ENCODE measurements at places on chromosomes 5 and 9. TPM values are rescaled to one million over a fixed set of nuclear protein-coding genes. Genes with fewer than 3 reads are reported as not detected.
A peak's percentile ranks its signal among the peaks of the same experiment; 100 is the strongest.

CTNND2 gene
- 0.35 TPM for total RNA-seq

KIF3A gene
- total RNA-seq: 5.1 TPM

GRCh38 chr5:88740604-88741185, 142.3 kb downstream of the MEF2C start:
- no peak overlapping the region for H3K27ac ChIP-seq
- no peak overlapping the region for H3K4me3 ChIP-seq
- H3K4me1 ChIP-seq: no peaks in the 10 kb centered on the region
- DNase-seq: no peak
- H3K36me3 ChIP-seq: peaks cover 17% of the 10 kb centered on the region
- H3K27me3 ChIP-seq: no peaks in the 10 kb centered on the region

CORO2A gene
- 21.3 TPM for total RNA-seq

DNA sequence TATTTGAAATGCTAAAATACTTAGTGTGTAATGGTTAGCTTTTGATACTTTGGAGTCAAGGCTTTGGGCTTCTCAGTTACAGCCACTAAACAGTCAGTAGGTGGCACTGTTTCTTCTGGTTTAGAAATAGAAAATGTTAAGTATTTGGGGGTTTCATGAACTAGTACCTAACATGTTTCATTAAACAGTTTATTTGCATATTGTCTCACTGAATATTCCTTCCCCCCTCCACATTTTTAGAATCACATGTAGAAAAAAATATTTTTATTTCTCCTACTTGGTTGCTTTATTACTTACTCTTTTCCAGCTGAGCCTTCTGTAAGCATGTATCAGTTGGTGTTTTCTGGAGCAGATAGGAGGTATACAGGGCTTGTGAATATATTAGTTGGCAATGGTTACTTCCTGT, 48.0 kb downstream of the IPO11 start:
- H3K36me3 ChIP-seq: peaks cover 42% of the 10 kb centered on the region
- H3K4me3 ChIP-seq: no peak overlapping the region
- no peaks in the 10 kb centered on the region for H3K27me3 ChIP-seq
- no peak overlapping the region for H3K27ac ChIP-seq
- H3K4me1 ChIP-seq: no peaks in the 10 kb centered on the region
- peak; percentile 27 for DNase-seq

ADCY2 gene
- 0.18 TPM for total RNA-seq

- H3K4me3 ChIP-seq: no peak overlapping the region
- no peaks in the 10 kb centered on the region for H3K27me3 ChIP-seq
- no peaks in the 10 kb centered on the region for H3K36me3 ChIP-seq
- DNase-seq: no peak
- no peaks in the 10 kb centered on the region for H3K4me1 ChIP-seq
Measured at GRCh38 chr9:37549527-37549926, 26.7 kb downstream of the FBXO10 start.

- no peaks in the 10 kb centered on the region for H3K27me3 ChIP-seq
- no peak overlapping the region for H3K4me3 ChIP-seq
- no peaks in the 10 kb centered on the region for H3K4me1 ChIP-seq
- H3K36me3 ChIP-seq: no peaks in the 10 kb centered on the region
- no peak overlapping the region for H3K27ac ChIP-seq
Measured at GRCh38 chr5:137192293-137192743, 306.8 kb downstream of the SPOCK1 start.

DNA sequence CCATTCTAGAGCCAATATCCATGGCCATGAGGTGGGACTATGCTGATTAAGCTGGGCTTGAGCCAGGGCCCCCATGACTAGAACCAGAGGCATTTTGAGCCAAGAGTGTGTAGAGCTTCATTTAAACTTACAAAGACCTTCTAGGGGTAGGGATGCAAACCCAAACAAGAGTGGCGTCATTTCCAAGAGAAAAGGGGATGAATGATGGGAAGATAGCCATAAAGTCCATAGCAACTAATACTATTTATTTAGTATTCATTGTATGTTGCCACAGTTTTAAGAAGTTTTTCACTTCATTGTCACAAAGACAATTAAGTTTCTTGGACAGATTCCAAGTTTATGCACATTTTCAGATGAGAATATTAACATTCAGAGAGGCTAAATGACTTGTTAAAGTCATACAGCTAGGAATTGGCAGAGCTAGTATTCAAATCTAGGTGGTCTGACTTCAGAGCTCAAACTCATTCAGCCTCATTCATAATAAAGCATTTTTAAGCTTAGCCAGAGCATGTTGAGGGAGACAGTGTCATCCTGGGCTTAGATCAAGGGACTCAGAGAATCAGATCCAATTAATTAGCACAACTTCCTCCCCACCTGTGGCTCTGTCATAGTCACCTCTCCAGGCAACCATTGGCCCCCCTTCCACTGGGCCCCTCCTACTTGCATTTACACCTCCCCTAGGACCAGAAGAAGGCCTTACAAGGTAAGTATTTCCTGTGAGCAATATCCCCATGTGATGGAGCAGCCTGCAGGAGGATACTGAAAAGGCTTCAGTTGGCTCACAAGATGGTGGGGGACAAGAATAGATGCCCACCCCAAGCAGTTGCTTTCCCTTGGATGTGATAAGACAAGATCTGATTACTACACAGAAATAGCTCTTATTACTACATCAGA, 95.0 kb upstream of the PCSK1 start:
- no peaks in the 10 kb centered on the region for H3K36me3 ChIP-seq
- no peak for DNase-seq
- no peak overlapping the region for H3K27ac ChIP-seq
- no peaks in the 10 kb centered on the region for H3K27me3 ChIP-seq
- no peaks in the 10 kb centered on the region for H3K4me1 ChIP-seq

DNA sequence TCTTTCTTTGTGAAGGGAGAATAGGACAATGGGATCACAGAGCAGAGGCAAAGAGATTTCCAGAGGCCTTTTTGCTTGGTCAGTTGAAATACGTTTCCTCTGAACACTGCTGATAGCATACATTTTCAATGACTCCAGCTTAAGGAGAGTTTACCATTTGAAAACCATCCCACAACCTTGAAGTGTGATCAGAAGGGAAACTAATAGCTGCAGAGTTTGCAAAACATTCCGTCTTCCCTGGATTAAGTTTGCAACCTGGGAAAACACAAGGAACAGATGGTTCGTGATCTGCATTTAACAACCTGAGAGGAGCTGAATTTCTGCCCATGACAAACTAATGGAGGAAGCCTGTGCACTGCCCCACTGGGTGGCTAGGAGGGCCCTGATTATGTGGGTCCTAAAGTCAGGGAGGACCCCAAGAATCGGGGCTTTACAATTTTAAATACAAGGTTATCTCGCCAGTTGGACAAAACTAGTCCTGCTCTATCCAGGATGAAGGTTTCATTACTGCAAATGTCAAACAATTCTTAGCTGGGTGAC, 35.6 kb downstream of the MTX3 start:
- no peak overlapping the region for H3K4me3 ChIP-seq
- DNase-seq: no peak
- H3K27me3 ChIP-seq: peaks cover 31% of the 10 kb centered on the region
- no peaks in the 10 kb centered on the region for H3K36me3 ChIP-seq
- no peaks in the 10 kb centered on the region for H3K4me1 ChIP-seq
- no peak overlapping the region for H3K27ac ChIP-seq

DNA sequence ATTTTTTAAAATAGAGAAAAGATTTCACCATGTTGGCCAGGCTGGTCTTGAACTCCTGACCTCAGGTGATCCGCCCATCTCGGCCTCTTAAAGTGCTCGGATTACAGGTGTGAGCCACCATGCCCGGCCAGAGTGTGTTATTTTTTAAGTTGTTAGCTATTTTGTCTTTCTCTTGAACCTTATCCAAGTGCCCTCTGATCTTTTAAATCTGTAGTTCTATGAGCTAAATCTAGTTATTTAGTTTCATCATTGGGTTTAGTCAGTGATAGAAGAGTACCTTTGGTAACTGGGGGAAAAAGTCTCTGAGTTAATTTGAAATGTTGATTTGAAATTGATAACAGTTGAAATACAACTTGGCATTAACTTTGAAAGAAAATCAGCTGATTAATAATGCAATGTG, 88.3 kb downstream of the NNT start:
- no peaks in the 10 kb centered on the region for H3K27me3 ChIP-seq
- no peak for DNase-seq
- no peak overlapping the region for H3K4me3 ChIP-seq
- H3K36me3 ChIP-seq: no peaks in the 10 kb centered on the region
- no peaks in the 10 kb centered on the region for H3K4me1 ChIP-seq

OR13C9 gene
- total RNA-seq: not detected

- no peaks in the 10 kb centered on the region for H3K36me3 ChIP-seq
- no peak overlapping the region for H3K27ac ChIP-seq
- no peaks in the 10 kb centered on the region for H3K4me1 ChIP-seq
- H3K4me3 ChIP-seq: no peak overlapping the region
- no peak for DNase-seq
Measured at GRCh38 chr9:77883133-77883532, 148.5 kb downstream of the GNAQ start.

DNA sequence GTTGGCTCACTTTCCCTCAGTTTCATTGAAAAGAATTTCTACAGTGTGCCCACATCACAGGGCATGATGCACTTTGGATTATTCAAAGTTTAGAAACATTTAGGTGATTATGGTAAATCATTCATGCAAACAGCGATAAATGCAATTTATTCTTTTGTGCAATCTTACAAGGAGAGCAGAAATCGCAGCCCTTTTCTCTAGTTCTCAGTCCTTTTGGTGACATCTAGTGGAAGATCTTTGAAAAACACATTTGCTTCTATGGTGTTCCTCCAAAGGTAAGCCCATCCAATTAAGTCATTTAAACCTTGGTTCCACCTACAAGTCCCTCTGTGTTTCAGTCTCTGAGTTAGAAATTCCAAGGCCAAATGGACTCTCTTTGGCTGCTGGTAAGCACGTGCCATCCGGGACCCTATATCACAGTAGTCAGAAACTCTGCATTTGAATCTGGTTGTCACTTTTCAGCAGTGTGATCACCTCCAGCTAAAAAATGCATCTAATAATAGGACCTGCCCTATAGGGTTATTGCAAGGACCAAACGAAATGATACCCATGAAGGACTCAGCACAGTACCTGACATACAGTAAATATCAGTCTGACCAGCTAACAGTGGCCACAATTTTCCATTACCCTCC, 66.4 kb downstream of the MACROH2A1 start:
- H3K4me1 ChIP-seq: no peaks in the 10 kb centered on the region
- peaks cover 61% of the 10 kb centered on the region for H3K36me3 ChIP-seq
- H3K27me3 ChIP-seq: no peaks in the 10 kb centered on the region
- peak; percentile 75 for DNase-seq
- H3K4me3 ChIP-seq: no peak overlapping the region

GRCh38 chr5:147887026-147887627, 8.6 kb downstream of the SCGB3A2 start:
- no peak overlapping the region for H3K27ac ChIP-seq
- no peaks in the 10 kb centered on the region for H3K4me1 ChIP-seq
- H3K27me3 ChIP-seq: no peaks in the 10 kb centered on the region
- DNase-seq: no peak
- no peak overlapping the region for H3K4me3 ChIP-seq

- H3K4me3 ChIP-seq: no peak overlapping the region
- no peak overlapping the region for H3K27ac ChIP-seq
- no peak for DNase-seq
- H3K27me3 ChIP-seq: no peaks in the 10 kb centered on the region
Measured at GRCh38 chr5:106399391-106399790, 1271.3 kb downstream of the EFNA5 start.

SH3GL2 gene
- not detected for total RNA-seq

GFI1B gene
- total RNA-seq: 73.4 TPM

- H3K36me3 ChIP-seq: no peaks in the 10 kb centered on the region
- no peak overlapping the region for H3K27ac ChIP-seq
- no peaks in the 10 kb centered on the region for H3K4me1 ChIP-seq
- no peak overlapping the region for H3K4me3 ChIP-seq
- DNase-seq: peak; percentile 16
Measured at GRCh38 chr5:109485030-109485429, 75.3 kb upstream of the PJA2 start.

- no peak overlapping the region for H3K27ac ChIP-seq
- no peaks in the 10 kb centered on the region for H3K36me3 ChIP-seq
- H3K27me3 ChIP-seq: no peaks in the 10 kb centered on the region
- no peak for DNase-seq
Measured at GRCh38 chr9:120723565-120723964, 9.3 kb upstream of the MEGF9 start.

GRCh38 chr5:100546001-100546400, 10.8 kb downstream of the FAM174A start:
- H3K36me3 ChIP-seq: no peaks in the 10 kb centered on the region
- no peaks in the 10 kb centered on the region for H3K27me3 ChIP-seq
- DNase-seq: no peak
- no peak overlapping the region for H3K4me3 ChIP-seq

DNA sequence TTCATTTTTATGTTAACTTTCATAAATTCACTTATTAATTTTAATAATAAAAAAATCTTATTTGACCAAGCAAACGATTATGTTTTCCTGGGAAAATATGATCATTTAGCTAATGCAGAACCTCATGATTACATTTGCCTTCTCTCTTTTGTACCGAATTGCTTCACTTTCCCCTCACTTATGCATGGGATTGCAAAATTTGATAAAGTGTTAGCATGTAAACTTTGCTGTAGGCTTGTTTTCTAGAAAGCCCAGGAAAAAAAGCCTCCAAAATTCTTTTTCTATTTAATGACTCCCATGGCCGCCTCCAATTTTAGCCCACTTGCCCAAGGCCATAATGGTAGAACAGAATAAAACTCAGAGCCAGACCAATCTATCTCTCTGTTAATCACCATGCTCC, 82.8 kb upstream of the FBXL7 start:
- H3K4me1 ChIP-seq: no peaks in the 10 kb centered on the region
- no peaks in the 10 kb centered on the region for H3K27me3 ChIP-seq
- no peak for DNase-seq
- H3K36me3 ChIP-seq: no peaks in the 10 kb centered on the region
- no peak overlapping the region for H3K27ac ChIP-seq

Measured in K562 (cell line).